ENCODE measurements at places on chromosomes 5 and 9.

- no peak for DNase-seq
Measured at GRCh38 chr5:55917402-55918086, 66.4 kb downstream of the IL31RA start.

DNA sequence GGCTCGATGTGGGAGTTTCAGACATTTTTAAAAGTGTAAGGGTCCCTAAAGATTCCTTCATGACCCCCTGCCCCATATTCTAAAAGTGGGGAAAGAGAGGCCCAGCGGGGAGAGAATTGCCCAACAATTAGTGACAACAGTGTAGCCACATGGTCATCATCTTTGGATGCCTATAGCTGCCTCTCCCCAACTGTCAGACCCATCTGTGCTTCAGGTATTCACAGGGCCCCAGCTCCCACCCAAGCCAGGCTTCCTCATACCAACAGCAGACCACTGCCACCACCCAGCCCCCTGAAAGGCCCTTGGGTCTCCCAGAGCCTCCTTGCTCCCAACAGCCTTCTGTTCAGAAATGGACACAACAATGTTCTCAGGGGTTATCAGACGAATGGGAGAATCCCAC, 4.1 kb downstream of the BICD2 start:
- DNase-seq = no peak

DNA sequence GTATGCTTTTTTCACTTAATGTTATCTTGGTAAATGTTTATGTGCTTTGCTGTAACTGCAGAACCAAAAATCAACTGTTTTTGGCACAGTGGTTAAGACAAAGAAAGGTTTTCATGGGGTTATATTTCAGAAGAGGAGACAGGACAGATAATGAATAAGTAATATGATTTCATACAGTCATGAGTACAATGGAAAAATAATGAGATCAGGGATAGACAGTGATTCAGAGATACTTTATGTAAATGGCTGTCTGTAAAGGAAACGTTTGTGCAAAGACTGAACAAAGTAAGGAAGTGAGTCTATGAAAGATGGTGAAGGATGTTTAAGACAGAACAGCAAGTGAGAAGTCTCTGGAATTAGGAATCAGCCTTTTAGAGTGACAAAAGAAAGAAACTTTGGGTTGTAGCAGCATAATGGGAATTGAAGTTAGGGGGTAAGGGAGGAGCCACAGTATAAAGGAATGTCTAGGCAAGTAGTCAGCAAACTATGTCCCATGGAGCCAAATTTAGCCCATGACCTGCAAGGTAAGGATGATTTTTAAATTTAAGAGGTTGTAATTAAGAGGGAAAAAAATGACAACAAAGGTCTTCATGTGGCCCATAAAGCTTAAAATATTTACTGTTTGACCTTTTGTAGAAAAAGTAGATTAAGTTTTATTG, 55.0 kb downstream of the TNPO1 start:
- DNase-seq = no peak

GRCh38 chr5:104513121-104513602, 950.6 kb upstream of the NUDT12 start:
- DNase-seq = no peak

GRCh38 chr9:130998597-130999244, 10.3 kb upstream of the LAMC3 start:
- DNase-seq = no peak

DNA sequence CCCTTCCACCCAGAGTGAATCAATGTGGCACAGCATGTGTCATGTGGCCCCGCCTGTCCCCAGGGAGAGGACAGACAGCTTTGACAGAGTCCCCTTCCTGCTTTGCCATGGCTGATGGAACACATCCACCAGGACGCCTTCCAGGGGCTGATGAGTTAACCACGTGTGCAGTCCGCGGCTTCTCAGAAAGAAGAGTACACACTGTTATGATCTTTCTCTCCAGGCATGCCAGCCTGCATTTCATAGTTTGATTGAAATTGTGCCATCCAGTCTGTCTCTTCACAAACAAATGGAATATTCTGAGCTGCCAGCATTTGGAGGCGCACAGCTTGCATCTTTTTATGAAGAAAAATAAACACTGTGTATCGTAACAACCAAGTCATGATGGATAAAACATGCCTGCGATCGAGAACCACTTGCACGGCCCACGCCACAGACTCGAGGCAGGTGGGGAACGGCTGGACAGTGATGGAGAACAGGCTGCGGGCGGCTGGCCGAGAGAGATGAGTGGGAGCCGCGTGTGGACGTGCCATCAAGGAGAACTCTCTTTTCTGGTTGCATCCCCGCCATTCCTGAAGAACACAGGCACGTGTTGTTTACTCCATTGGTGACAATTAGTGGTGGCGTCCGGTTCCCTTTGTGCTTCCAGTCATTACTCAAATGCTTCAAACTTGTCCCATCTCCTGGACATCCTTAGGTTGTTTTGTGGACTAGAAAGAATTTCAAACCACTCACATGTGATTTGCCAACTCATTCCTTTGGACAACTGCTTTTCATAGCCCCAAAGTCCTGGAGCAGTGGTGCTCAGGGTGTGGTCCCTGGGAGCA, 220.2 kb downstream of the AGTPBP1 start:
- no peak for DNase-seq

DNA sequence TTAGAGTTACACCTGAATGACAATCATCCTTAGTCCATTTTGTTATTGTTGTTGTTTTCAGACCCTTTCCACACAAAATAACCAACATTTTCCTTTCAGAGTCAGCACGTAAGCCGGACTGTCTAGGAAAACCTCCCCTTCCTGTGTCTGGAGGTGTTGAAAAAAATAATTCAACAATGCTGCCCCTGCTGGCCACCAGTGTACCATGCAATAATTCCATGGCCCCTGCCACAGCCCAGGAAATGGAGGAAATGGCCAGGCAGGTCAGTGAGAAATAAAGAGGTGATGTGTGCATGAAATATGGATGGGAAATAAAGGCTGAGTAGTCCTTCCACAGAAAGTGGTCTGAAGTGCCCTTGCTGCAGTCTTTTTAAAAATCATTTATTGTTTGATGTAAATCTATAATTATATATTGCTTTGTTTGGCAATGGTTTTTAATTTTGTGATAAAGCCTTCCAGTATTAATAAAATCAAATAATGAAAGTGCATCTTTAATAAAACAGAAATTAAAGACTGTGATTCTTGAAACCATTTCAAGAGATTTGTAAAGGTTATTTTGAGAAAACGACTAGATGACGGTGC, 152.8 kb upstream of the PAPPA start:
- DNase-seq = peak; percentile 26

DNA sequence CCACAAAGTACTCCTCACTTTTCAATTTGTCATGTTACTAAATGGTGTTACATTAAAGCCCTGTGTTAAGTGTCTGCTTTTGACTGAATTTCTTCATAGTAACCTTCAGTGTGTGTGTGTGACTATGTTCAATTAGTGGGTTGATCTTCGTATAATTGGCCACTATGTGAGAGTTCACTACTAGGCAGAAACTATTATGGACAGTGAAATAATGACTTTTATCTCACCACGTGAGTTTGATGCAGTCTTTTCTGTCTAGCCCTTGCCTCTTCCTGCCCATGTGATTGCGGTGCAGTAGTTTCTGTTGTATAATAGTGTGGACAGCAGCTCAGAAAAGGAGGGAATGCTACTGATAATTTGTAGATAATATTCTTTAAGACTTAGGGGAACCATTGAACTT, 1.8 kb upstream of the MAML1 start:
- no peak for DNase-seq

DNA sequence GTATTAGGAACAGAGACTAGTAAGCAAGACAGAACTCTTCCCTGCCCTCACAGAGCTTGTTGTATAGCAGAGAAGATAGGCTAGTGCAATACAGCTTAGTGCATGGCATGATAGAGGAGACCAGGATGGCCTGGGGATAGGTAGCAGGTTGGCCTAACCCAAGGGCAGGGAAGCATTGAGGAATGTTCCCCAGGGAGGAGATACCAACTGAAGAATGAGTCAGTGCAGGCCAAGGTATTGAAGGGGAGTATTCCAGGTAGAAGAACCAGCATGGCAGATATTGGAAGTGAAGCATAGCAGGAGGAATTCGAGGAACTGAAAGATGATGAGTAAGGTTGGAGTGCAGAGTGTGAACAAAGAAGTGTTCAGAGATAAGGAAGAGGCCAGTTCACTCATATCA, 138.6 kb upstream of the DHFR start:
- no peak for DNase-seq

DNA sequence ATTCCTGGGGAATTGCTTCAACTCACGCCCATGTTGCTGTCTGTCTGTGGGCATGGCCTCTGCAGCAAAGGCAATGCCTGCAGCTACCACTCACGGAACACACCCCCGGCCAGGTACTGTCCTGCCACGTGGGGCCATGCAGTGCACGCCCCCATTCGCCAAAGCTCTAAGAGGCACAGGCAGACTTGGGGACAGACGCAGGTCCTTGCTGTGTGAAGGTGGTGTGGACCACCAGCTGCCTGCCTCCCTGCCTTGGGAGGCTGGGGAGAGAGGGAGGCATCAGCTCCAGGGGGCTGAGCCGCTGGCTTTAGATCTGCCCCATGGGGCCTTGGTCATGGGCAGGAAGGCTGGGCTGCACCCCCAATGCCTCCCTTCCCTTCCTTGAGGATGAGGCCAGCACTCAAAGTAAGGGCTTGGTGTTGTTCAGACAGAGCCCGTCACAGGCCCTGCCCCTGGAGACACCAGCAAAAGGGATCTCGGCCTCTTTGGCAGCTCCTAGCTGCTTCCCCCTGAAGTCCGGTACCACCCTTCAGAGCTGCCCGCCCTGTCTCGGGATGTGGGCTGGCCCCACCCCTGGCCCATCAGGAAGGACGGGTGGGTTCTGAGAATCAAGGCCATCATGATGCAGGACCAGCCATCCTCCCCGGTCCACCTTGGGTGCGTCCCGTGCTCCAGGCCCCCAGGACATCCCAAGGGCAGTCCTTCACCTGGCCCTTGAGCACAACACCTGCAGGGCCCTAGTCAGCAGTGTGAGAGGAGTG, 2.3 kb downstream of the GRIN1 start:
- no peak for DNase-seq

- no peak for DNase-seq
Measured at GRCh38 chr5:83914662-83915418, 194.2 kb upstream of the HAPLN1 start.

DNA sequence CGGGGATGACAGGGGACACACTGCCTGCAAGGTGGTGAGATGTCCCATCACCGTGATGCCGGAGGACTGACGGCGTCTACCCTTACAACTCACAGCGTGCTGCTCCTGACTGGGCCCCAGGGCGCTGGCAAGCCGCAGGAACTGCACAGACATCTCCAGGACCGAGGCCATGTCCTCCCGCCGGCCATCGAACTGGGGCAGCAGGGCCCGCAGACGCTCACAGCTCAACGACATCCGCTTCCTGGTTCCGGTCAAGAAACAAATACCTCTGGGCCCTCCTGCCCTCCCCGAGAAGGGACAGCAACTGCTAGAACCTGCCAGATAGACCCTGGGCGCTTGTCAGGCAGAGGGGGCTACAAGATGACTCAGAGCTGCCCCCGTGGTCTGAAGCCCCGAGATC, 1.0 kb downstream of the SOHLH1 start:
- DNase-seq = no peak

DNA sequence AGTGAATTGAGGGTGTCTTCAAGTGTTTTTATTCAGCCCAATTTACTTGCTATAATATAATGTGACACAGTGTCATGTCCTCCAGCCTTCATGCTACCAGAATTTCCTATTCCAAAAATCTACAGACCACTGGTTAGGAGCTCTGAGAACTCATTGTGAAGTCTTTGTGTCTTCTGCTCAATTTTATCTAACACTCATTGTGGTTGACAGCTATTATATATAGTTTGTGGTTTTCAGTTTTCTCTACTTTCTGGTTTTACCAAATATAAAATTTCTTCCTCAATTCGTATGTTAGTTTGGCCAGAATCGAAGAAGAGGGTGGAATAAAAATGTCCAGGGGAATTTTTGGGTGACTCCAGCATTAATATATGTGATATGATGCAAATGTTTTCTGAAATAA, 509.3 kb upstream of the NUDT12 start:
- DNase-seq = no peak

- no peak for DNase-seq
Measured at GRCh38 chr5:14824499-14824898, 47.1 kb downstream of the ANKH start.

GRCh38 chr5:176144508-176144907, 93.7 kb upstream of the SIMC1 start:
- DNase-seq = no peak

DNA sequence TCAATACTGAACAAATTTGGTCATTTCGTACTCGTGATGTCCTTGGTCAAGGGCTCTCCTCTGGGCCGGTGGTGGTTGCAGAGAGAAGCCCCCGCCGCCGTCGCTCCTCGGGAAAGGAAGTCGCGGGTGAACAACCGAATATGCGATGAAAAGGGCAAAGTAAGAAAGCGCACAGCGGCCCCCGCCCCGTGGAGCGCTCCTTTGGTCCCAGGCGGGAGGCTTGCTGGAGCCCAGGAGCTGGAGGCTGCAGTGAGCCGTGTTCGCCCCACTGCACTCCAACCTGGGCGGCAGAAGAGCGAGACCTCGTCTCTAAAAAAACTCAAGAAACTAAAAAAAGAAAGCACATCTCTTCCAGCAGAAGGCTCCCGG, 108.4 kb upstream of the LARP1 start:
- no peak for DNase-seq

GRCh38 chr9:19446361-19446861, 37.6 kb downstream of the ACER2 start:
- DNase-seq = no peak

GRCh38 chr5:142720641-142721271, 34.9 kb upstream of the FGF1 start:
- no peak for DNase-seq

DNA sequence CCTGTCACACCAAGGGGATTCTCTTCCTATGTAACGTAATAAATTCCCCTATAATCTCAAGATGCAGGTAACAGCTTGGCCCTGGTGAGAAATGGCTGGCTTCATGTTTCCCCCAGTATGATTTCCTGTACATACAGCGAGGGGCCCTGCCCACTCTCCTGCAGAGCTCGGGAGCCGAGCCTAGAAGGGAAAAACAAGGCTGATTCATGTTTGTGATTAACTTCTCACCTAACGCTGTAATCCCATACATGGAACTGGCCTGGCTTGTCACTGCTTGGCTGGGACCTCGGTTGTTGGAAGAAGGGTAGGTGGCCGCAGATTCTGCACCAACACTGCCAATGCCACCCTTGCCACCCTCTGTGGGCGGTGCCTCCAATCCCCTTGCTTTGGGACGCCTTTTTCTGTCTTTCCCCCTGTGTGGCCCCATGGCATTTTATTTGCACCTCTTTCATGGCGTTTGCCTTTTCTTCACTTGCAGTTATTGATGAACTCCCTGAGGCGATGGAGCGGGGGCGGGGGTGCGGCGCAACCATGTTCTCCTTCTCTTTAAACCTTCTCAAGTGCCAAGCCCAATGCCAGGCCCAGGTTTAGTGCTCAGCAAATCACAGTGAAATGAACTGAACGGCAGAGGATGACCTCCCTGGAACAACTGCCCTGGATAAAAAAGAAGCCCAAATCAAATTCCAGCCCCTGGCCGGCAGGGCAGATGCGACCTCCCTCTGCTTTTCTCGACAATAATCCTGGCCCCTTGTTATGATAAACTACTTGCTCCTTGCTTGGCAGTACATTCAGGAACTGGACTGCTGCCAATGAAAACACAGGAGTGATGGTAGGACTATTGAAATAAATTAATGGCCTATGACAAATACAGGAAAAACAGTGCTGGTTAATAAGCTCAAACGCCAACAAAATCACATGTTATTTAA, 108.1 kb downstream of the TMEM174 start:
- no peak for DNase-seq
